ENCODE measurements at places on chromosomes 6 and 20. TPM values are rescaled to one million over a fixed set of nuclear protein-coding genes. Genes with fewer than 3 reads are reported as not detected.

GRCh38 chr6:85678602-85679444, 36.1 kb upstream of the SYNCRIP start:
- DNase-seq = peak; percentile 97

Gene IGF2R
- total RNA-seq = 131 TPM

GRCh38 chr6:17899491-17899890, 87.9 kb downstream of the KIF13A start:
- DNase-seq = no peak

Gene CPNE5
- total RNA-seq = 6.3 TPM

- no peak for DNase-seq
Measured at GRCh38 chr20:43983904-43984361, 69.3 kb downstream of the TOX2 start.

GRCh38 chr20:34896086-34896621, 19.7 kb downstream of the ACSS2 start:
- DNase-seq = no peak

DNA sequence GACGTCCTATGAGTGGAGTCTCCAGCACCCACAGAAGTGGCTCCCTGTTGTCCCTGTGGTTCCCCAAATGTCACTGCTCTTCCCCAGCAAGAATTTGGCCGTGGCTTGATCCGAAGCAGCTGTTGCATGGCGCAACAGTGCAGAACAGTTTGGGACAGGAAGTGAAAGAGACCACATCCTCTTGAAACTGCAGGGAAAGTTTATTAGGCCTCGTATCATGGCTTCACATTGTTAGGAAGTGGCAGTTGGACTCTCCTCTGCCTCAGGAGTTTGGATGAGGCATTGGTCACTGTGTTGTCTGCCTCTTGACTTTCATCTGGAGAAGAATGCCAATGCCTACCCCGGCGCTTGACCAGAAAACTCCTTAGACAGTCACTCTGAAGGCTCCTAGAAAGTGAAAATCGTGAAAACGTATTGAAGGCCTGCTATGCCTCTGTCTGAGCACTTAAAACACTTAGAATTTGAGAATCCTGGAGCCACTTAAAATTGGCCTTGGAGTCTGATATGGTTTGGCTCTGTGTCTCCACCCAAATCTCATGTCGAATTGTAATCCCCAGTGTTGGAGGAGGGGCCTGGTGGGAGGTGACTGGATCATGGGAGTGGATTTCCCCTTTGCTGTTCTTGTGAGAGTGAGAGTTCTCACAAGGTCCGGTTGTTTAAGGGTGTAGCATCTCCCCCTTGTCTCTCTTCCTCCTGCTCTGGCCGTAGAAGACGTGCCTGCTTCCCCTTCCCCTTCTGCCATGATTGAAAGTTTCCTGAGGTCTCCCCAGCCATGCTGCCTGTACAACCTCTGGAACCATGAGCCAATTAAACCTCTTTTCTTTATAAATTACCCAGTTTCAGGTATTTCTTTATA, 334.9 kb upstream of the JARID2 start:
- no peak for DNase-seq

DNA sequence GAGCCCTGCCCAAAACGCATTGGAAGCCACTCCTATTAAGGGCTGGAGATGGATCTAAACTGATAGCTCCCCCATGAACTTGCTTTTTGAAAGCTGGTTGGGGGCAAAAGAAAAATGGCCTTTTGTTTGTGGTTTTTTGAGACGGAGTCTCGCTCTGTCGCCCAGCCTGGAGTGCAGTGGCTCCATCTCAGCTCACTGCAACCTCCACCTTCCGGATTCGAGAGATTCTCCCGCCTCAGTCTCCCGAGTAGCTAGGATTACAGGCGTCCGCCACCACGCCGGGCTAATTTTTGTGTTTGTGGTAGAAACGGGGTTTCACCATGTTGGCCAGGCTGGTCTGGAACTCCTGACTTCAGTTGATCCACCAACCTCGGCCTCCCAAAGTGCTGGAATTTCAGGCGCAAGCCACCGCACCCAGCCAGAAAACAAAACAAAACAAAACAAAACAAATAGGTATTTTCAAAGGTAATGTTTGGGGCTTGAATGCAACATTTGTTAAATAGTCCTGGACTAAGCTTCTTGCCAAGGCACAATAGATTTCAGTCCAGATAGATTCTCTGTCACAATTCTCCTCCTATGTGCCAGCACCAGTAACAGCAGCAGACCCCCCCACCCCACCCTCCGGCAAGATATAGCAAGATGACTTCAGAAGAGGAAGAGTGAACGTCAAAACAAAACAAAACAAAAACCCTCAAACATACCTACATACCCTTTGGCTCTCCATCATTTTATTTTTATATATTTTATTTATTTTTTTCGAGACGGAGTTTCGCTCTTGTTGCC, 26.5 kb upstream of the ABT1 start:
- DNase-seq = no peak

DNA sequence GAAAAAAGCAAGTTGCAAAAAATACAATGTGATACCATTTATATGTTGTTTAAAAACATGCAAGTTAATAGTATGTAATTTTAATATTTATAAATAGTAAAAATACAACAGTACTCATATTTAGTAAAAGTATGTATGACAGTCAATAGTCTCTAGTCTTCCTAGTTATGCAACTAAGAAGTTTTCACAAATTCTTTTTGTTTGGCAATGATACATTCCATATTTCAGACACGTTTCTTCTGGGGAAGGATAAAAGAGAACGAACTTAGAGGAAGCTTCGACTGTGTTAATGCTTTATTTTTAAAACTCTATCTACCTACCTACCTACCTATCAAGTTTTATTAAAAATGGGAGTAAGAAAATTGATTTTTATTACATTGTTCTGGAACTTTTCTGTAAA, 77.7 kb downstream of the UBE3D start:
- DNase-seq = no peak

DNA sequence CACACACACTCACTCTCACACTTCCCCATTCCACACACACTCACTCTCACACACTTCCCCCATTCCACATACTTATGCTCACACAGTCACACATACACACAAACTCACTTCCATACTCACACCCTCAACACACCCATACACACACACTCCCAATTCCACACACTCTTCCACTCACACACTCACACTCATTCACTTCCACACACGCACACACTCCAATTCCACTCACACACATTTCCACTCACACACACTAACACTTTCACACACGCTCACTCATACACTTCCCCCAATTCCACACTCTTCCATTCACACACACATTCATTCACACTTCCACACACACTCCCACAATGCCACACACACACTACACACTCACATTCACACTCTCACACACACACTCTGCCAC, 8.0 kb upstream of the OSBPL2 start:
- no peak for DNase-seq

DNA sequence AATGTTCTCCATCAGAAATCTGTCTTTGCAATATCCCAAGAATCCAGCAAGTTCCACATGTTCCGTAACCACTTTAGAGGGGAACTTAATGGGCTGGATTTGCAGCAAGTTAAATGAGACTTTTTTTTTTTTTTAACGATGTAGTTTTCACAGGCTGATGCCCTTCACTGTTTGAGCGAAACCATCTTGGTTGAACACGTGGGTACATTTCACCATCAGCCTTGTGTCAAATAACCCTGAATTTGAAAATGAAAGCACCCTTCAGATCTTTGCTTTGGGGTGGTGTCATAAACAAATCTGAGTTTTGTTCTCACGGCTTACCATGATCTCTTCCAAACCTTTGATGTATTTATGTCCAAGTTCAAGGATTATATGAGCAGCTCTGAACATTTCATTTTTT, 73.7 kb upstream of the EXOC2 start:
- DNase-seq = no peak

GRCh38 chr6:79813143-79813850, 134.1 kb downstream of the ELOVL4 start:
- no peak for DNase-seq

DNA sequence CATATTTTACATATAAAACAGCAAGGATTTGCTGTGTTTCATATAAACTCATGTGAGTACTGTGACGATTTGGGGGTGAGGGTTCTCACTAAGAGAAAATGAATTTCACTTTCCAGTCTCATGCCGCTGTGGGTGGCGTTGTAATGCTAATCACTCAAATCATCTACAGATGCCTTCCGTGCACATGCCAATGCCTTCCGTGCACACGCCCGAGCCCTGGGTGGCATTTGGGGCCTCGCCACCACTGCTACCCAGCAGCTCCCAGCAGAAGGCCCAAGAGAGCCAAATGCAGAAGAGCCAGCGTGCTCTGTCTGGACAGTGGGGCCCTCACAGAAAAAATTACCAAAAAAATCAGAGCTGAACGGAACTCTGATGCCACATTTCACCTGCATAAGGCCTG, 53.7 kb downstream of the WDR27 start:
- DNase-seq = no peak

Gene PRR18
- total RNA-seq = 0.37 TPM

- DNase-seq = no peak
Measured at GRCh38 chr20:14223806-14224205, 113.6 kb downstream of the FLRT3 start.

GRCh38 chr6:81455641-81456040, 296.8 kb downstream of the TENT5A start:
- DNase-seq = no peak

GRCh38 chr6:139325686-139326085, 33.9 kb upstream of the TXLNB start:
- no peak for DNase-seq

Data from omental fat pad (tissue), 4 donors.